ENCODE measurements at places on chromosomes 7 and 10.
A peak's percentile ranks its signal among the peaks of the same experiment; 100 is the strongest.

GRCh38 chr7:74056096-74056915 lies 27.3 kb upstream of the LIMK1 start:
- DNase-seq, result no peak

DNA sequence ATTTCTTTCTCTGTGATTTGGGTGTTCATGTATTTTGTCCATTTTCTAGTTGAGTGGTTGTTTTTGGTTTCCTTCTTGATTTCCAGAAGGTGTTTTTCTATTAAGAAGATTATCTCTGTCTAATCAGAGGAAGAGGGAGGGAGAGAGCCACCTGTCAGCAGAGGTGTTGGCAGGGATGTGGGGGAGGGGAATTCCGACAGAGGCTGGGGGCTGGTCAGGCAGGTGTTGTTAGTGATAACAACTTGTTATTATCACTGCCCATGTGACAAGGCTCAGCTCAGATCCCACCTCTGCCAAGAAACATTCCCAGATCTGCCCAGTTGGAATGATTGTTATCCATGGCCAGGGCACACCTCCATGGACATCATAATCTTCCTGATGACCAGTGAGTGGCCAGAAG lies 293.4 kb downstream of the GFRA1 start:
- no peak for DNase-seq

DNA sequence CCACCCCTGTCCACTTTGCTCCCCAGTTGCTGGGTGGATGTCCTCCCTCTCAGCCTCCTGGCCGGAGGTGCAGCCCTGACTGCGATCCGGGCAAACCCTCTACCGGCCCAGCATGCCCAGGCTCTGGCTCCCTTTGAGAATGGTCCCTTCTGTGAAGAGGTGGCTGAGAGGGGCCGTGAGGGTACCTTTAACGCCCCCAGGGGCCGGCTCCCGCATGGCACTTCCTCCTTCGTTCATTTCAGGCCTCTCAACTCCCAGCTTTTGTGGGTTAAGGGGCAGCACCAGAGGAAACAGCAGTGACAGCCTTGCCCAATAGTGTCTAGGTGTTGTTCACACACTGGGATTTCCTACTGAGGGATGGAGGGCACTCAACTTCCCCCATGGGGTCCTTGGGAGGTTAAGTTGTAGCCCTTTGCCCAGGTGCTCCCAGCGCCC lies 33.2 kb upstream of the HABP2 start:
- no peak for DNase-seq

GRCh38 chr7:113015034-113015645 lies 71.5 kb downstream of the GPR85 start:
- DNase-seq, result peak; percentile 43

DNA sequence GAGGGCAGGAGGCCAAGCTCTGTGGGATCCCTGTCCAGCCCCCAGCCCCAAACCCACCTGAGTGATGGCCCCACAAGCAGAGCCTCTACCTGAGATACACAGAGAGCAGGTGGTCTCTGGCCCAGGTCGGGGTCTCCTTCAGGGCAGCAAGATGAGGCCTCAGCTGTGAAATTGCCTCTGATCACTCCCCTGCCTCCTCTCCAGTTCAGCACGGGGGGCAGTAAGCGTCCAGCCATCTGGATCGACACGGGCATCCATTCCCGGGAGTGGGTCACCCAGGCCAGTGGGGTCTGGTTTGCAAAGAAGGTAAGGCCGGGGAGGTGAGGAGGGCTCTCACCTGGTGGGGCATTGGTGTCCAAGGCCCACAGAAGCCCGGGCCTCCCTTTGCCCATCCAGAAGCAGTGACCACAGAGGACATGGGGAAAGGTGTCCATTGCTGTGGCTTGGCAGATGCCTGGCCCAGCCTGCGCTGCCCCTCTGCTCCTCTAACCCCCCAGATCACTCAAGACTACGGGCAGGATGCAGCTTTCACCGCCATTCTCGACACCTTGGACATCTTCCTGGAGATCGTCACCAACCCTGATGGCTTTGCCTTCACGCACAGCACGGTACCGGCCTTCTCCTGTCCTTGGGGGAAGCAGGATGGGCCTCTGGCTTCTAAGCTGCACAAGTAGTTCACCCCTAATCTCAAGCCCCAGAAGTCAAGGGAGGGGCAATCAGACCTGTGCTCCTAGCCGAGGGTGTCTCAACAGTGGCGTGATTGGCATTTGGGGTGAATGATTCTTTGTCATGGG lies 3.1 kb downstream of the CPA1 start:
- no peak for DNase-seq

DNA sequence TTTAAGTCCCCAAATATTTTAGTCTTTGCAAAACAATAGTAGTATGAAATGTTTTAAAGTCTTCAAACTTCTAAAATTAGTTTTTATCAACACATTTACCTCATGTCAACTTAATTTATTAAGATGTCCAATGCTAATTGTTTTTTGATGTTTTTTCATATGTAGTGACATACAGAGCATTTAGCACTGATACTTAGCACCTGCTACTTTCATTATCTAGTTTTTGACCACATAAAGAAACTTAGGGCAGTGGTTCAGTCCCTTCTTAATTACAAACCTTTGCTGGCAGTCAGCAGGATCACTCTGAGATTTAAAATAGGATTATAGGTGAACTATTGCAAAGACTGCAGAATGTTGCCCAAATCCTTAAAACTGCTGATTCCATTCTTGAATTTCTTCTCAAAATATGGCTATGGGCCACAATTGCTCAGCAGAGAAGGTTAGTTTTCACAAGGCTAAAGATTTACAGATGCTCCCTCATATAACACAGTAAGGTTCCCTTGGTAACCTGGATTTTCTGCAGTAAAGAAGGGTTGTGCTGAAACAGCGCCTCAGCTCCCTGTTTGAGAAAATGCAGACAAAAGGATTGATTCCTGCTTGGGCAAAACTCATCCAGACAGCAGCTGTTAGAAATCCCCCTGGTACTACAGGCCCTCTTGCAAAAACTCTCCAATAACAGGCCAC lies 3.4 kb downstream of the GPR85 start:
- DNase-seq, result no peak

DNA sequence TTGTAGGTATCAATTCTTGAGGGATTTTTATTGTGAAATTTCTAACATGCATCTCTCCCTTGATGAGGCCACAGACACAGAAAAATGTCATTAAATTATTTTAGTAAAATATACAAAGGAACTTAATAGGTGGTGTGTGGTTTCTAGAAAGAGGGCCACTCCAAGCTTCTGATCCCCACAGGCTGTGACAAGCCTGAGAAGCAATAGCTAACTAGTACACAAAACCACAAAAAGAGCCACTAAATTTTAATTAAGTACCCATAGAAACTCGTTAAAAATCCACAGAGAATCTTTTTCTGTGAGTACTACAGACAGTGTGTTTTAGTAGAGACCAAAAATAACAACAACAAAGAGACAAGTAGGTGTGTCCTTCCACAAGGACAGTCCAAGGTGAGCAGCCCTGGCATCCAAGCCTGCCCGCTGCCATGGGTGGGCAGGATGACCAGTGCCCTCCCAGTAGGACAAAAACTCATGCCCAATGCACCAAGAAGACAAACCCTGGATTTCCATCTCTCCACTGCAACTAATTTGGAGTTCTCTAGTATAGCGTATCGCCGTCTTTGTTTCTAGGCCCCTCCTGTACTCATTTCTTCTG lies 81.0 kb downstream of the RNF216 start:
- DNase-seq, result no peak

GRCh38 chr7:75727881-75728593 lies 10.7 kb downstream of the HIP1 start:
- DNase-seq, result peak; percentile 30

DNA sequence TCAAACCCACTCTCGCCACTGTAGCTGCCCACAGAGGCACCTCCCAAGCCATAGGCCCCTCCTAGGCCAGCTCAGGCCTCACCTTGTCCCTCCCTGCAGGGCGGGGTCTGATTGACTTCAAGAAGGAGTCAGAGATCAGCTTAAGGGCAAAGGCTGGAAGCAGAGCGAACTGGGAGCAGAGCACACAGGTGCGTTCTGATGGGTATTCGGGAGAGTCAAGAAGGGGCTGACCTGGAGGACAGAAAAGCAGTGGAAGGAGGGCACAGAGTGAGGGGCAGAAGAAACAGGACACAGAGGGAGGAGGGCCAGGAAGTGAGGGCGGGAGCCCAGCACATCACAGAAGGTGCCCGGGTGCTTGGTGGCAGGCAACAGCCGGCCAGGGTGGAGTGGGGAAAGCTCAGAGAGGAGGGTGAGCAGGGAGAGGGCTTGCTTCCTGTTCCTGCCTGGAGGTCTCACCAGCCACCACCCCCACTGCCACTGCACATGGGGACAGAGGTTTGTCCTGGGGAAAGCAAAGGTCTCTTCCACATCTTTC lies at the start of gene AOC1:
Gene AOC1 (plus strand): TSS at position 147 of the 535 bp plus-strand sequence. CDS start 3,954 bp downstream, outside the sequence.
- DNase-seq, result no peak

- no peak for DNase-seq
Measured at GRCh38 chr10:32217216-32217615, 129.7 kb downstream of the EPC1 start.

DNA sequence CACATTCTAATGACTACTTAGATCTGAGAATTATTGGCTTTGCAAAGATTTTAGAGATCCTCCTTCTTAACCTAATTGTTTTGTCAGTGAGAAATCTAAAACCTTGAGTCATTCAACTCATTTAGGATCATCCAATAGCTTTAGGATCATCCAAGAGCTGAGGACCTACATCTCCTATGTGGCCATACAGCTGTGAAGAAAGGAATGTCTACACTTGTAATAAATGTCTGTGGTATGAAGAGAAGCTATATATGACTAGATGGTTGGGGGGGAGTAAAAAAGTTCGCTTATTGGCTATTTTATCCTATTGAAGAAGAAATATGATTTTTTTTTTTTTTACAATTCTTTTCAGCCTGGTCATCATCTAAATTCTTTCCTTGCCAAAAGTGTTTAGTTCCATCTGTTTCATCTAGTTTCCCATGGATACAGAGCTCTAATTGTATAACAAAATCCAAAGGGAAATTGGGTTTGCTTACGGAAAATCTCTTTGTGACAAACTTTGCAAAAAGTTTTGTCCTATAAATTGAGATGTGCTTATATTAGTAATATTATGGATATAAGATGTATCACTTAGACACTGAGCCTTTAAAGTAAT lies 196.7 kb downstream of the PRKG1 start:
- no peak for DNase-seq

DNA sequence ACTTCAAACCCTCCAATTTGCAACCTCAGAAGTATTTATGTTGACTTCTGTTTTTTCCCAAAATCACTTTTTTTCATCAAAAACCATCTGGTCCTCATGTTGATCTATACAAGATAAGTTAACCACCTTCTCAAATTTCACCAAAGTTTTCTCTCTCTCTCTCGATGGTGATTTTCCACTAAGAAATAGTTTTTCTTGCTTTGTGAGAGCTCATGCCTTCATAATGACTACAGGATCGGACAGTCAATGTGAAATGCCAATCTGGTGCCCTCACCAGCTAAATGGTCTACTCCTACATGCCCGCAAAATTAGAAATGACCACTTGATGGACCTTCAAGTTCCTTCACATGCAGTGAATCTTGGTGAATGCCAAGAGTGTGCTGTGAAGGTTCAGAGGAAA lies 40.4 kb downstream of the CNNM1 start:
- DNase-seq, result no peak

- no peak for DNase-seq
Measured at GRCh38 chr7:66505531-66506451, 122.9 kb upstream of the KCTD7 start.

DNA sequence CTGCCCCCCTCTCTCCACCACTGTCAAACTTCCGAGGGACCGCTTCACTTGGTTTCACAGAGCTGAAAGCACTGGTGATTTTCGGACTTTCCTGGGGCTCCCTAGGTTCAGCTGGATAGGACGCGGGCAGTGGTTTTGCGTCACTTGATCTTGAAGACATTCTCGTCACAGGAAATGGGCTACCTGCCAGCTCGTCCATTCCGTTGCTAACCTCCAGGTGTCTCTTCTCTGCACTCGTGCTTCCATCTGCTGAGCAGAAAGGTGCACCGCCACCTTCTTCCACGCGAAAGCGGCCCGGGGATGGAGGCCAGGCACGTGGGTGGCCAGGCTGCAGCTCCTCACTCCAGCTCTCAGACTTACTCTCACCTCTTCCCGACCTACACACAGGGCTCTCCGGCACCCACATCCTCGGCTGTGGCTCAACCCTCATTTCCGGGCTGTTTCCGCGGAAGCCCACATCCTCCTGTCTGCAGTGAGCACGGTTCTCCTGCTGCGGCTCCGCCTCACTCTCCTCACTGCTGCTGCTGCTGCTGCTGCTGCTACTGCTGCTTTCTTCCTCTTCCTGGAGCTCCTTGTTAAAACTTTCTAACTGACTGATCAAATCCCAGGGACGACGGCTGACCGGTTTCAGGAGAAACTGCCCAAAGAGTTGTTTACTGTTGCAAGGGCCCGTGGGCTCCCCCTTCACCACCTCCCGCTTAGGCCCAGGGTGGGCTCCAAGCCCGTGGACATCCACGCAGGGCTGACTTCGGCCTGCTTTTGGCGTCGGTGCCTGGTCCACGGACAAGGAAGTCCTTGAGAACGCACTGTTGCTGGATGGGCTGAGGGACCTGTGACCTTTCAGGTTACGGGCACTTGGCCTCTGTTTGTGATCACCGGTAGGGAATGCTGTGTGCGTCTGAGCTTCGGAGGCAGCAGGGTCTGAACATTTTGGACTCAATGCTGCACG lies 32.1 kb downstream of the JCAD start:
- DNase-seq, result peak; percentile 46

DNA sequence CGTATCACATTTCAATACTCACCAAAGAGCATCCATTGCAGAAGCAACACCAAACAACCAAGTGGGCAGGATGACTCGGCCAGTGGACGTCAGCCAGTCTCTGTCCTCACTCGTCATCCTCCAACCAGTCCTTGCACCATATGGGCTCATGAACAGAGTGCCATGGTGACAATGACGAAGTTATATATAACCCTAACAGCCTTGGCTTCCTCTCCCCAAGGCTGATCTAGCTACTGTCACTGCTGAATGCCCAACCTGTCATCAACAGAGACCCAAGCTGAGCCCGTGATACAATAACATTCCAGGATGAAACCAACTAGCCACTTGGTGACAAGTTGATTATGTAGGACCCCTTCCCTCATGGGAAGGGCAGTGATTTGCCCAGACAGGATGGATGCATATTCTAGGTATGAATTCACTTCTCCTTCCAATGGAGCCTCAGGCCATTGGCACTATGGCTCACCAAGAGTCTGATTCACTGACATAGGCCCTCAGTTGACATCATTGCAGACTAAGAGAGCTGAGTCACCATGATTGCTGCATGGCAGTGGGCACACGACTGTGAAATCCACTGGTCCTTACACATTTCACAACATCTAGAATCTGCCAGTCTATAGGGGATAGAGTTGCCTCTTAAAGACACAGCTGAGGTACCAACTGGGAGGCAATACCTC lies 26.3 kb upstream of the PPIF start:
- no peak for DNase-seq

- DNase-seq, result no peak
Measured at GRCh38 chr7:74284781-74285259, 4.4 kb upstream of the CLIP2 start.

DNA sequence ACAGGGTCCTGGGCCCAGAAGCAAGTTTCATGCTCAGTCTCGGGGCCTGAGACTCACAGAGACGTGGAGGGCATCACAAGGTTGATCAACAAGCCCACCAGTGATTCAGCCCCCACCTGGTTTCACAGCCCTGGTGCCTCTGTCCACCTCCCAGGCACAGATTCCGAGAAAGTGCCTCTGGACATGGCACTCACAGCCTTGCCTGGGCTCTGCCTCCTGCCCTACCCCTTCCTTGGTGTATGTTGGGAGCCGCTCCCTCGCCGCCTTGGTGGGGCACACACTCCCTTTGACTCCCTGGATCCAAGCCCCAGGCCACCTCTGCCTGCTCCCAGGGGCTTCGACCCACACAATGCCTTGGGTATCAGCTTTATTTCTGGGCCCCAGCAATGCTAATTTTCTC lies 200.8 kb upstream of the PPP2R2D start:
- no peak for DNase-seq

GRCh38 chr10:130512936-130513335 lies 376.7 kb downstream of the GLRX3 start:
- DNase-seq, result no peak

All from lung microvascular endothelial cell (primary cell).